Fibroblast of the aortic adventitia (primary cell): ENCODE measurements at places on chromosomes 4 and X. TPM values are rescaled to one million over a fixed set of nuclear protein-coding genes. Genes with fewer than 3 reads are reported as not detected.

MAD2L1 gene
- total RNA-seq = 2.5 and 36.5 TPM in 2 replicates

XAGE1A gene
- total RNA-seq = not detected in 2 replicates

PROM1 gene
- total RNA-seq = under 0.01 TPM in 1 of 2 replicates, not detected in the other

APOOL gene
- total RNA-seq = 2.6 and 18.0 TPM in 2 replicates

RBMXL3 gene
- not detected in 2 replicates for total RNA-seq

SPRY1 gene
- 33.0 and 44.2 TPM in 2 replicates for total RNA-seq

PCSK1N gene
- not detected in 2 replicates for total RNA-seq

PABPC1L2A gene
- total RNA-seq = not detected in 2 replicates

HELT gene
- total RNA-seq = not detected in 2 replicates

NFXL1 gene
- 7.1 and 9.0 TPM in 2 replicates for total RNA-seq

SPANXB1 gene
- not detected in 2 replicates for total RNA-seq

RAB41 gene
- total RNA-seq = not detected in 2 replicates

LPAR4 gene
- 1.3 and 1.7 TPM in 2 replicates for total RNA-seq

GAGE12J gene
- not detected in 2 replicates for total RNA-seq

TCEANC gene
- total RNA-seq = 3.9 and 4.2 TPM in 2 replicates
